Uterus (tissue), 4 donors: ENCODE measurements at places on chromosomes 6 and 20. TPM values are rescaled to one million over a fixed set of nuclear protein-coding genes. Genes with fewer than 3 reads are reported as not detected.

- no peaks in the 10 kb centered on the region for H3K4me1 ChIP-seq
- no peak overlapping the region for H3K27ac ChIP-seq
- H3K4me3 ChIP-seq: no peak overlapping the region
- no peaks in the 10 kb centered on the region for H3K36me3 ChIP-seq
- no peak for DNase-seq
Measured at GRCh38 chr6:150314230-150315188, 54.3 kb upstream of the IYD start.

The NECAB3 gene
- 25.2 TPM for total RNA-seq

- no peak for DNase-seq
- no peak overlapping the region for H3K27ac ChIP-seq
- no peaks in the 10 kb centered on the region for H3K4me1 ChIP-seq
Measured at GRCh38 chr6:97901531-97901930, 618.5 kb upstream of the MMS22L start.

GRCh38 chr6:123524781-123525180 is 112.0 kb downstream of the TRDN start:
- no peaks in the 10 kb centered on the region for H3K4me1 ChIP-seq
- no peak overlapping the region for H3K27ac ChIP-seq
- no peaks in the 10 kb centered on the region for H3K27me3 ChIP-seq
- H3K36me3 ChIP-seq: no peaks in the 10 kb centered on the region
- no peak for DNase-seq

The KIF25 gene
- not detected for total RNA-seq

The FNDC11 gene
- total RNA-seq: 0.34 TPM

DNA sequence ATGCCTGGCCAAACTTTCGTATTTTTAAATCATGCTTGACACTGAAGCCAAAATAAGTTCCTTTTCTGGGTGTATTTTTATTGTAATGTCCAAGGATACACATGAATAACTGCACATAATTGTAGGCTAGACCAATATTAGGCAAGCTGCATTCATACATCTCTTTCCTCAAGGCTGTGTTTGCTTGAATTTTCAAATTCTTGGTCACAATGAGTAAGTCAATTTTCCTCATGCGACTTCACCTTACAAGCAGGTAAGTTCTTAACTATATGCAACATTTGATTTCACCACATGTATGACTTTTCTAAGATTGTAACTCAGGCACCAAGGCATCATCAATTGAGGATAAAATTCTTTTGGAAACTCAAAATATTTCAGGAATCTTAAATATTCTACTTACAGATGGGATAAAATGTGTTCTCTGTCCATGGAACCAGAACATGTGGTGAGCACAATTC is 112.4 kb upstream of the ZNF217 start:
- no peak overlapping the region for H3K4me3 ChIP-seq
- H3K27ac ChIP-seq: no peak overlapping the region
- no peaks in the 10 kb centered on the region for H3K4me1 ChIP-seq
- H3K36me3 ChIP-seq: no peaks in the 10 kb centered on the region
- DNase-seq: no peak

GRCh38 chr6:168184701-168185100 is 105.7 kb upstream of the FRMD1 start:
- no peaks in the 10 kb centered on the region for H3K4me1 ChIP-seq
- no peaks in the 10 kb centered on the region for H3K27me3 ChIP-seq
- H3K36me3 ChIP-seq: no peaks in the 10 kb centered on the region
- peak; percentile 3 for DNase-seq
